HepG2 (cell line): ENCODE measurements at places on chromosomes 3 and 15.
A peak's percentile ranks its signal among the peaks of the same experiment; 100 is the strongest.

- no peak overlapping the region for H3K4me3 ChIP-seq
- H3K27ac ChIP-seq, result no peak overlapping the region
- peaks cover 7% of the 10 kb centered on the region; the same call in 1 of the 2 replicates for H3K4me1 ChIP-seq
- peaks cover 69% of the 10 kb centered on the region; the same call in 2 of the 3 replicates for H3K36me3 ChIP-seq
- no peaks in the 10 kb centered on the region for H3K27me3 ChIP-seq
Observed at GRCh38 chr15:40744815-40745152, 10.3 kb downstream of the RMDN3 start.

DNA sequence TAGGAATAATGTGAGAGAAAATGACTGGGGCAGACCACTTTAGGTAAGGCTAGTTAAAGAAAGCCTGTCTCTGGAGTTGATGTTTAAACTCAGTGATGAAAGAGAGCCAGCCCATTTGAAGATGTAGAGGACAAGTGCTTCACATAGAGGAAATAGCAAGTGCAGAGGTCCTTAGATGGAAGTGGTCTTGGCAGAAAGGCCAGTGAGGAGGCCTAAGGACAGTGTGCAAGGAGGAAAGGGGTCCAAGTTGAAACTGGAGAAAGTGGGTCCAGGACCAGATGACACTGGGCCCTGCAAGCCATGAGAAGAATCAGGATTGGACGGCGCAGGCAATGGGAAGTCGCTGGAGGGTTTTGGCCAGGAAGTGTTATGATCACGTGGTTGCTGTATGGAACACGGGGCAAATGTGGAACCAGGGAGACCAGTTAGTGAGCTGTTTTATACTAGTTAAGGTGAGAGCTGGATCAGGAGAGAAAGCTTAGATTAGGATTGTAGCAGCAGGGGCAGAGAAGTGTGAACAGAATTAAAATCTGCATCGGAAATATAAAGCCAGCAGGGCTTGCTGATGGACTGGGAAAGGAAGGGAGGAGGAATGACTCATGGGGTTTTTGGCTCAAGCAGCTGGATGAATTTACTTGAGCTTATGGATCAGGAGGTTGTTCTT lies 48.0 kb upstream of the SCAANT1 start:
- peaks cover 7% of the 10 kb centered on the region; the same call in 1 of the 2 replicates for H3K4me1 ChIP-seq
- DNase-seq, result no peak
- no peak overlapping the region for H3K27ac ChIP-seq
- no peak overlapping the region for H3K4me3 ChIP-seq
- no peaks in the 10 kb centered on the region for H3K27me3 ChIP-seq
- H3K36me3 ChIP-seq, result peaks cover 12% of the 10 kb centered on the region; the same call in 1 of the 3 replicates

- no peak for DNase-seq
- peaks cover 92% of the 10 kb centered on the region for H3K4me1 ChIP-seq
- no peak overlapping the region for H3K4me3 ChIP-seq
Observed at GRCh38 chr3:100073714-100074307, 40.5 kb downstream of the FILIP1L start.

GRCh38 chr15:51117270-51117669 lies 22.6 kb upstream of the TNFAIP8L3 start:
- no peak overlapping the region for H3K4me3 ChIP-seq
- no peak for DNase-seq
- no peak overlapping the region for H3K27ac ChIP-seq
- no peaks in the 10 kb centered on the region for H3K36me3 ChIP-seq
- H3K27me3 ChIP-seq, result no peaks in the 10 kb centered on the region

GRCh38 chr3:78580681-78581080 lies 1187.1 kb downstream of the ROBO1 start:
- no peak overlapping the region for H3K27ac ChIP-seq
- no peak for DNase-seq
- no peaks in the 10 kb centered on the region for H3K4me1 ChIP-seq
- H3K4me3 ChIP-seq, result no peak overlapping the region
- H3K36me3 ChIP-seq, result no peaks in the 10 kb centered on the region
- H3K27me3 ChIP-seq, result no peaks in the 10 kb centered on the region; the same call in 1 of the 2 replicates

- no peaks in the 10 kb centered on the region for H3K27me3 ChIP-seq
- no peak overlapping the region for H3K4me3 ChIP-seq
- no peak for DNase-seq
- H3K4me1 ChIP-seq, result peaks cover 18% of the 10 kb centered on the region
- no peaks in the 10 kb centered on the region for H3K36me3 ChIP-seq
Observed at GRCh38 chr15:84961114-84961452, 20.6 kb upstream of the PDE8A start.

GRCh38 chr3:129673012-129673411 lies 66.5 kb upstream of the PLXND1 start:
- no peak for DNase-seq
- no peak overlapping the region for H3K4me3 ChIP-seq
- H3K4me1 ChIP-seq, result peaks cover 41% of the 10 kb centered on the region

DNA sequence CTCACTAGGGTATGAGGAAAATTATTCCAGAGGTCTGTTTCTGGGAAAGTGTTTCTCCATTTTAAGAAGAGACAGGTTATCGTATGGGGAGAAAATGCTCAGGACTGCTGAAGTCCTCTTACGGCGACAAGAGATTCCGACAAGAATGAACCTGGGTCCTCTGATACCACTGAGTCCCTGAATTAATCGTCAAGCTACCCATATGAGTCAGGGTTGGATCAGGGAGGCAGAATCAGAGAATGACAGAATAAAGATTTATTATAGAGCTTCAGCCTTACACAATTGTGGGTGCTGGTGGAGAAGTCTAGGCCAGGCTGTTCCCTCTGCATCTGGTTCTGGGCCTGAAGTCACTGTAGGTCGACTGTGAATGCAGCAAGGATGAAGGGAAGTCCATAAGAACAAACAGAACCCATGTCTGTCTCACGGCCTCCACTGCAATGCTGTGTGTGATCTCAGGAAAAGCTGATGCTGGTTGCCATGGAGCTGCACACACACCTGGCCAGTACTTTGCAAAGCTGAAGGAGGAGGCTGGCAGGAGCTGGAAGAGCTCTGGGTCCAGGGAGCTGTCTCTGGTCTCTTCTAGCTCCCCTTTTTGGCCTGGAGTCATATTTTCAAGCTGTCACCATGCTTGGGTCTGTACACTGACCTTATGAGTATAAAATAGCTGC lies 83.9 kb downstream of the HHLA2 start:
- H3K4me1 ChIP-seq, result no peaks in the 10 kb centered on the region
- H3K27me3 ChIP-seq, result no peaks in the 10 kb centered on the region
- no peak overlapping the region for H3K27ac ChIP-seq
- no peaks in the 10 kb centered on the region for H3K36me3 ChIP-seq
- DNase-seq, result no peak
- no peak overlapping the region for H3K4me3 ChIP-seq

- H3K4me1 ChIP-seq, result peaks cover 46% of the 10 kb centered on the region
- no peaks in the 10 kb centered on the region for H3K36me3 ChIP-seq
- H3K27me3 ChIP-seq, result no peaks in the 10 kb centered on the region
- peak; percentile 56 for DNase-seq
- no peak overlapping the region for H3K27ac ChIP-seq
Observed at GRCh38 chr15:50162969-50163718, 18.9 kb upstream of the SLC27A2 start.

GRCh38 chr15:29364426-29365078 lies 94.9 kb upstream of the NSMCE3 start:
- H3K4me1 ChIP-seq, result no peaks in the 10 kb centered on the region
- peak; percentile 4 for DNase-seq
- no peak overlapping the region for H3K4me3 ChIP-seq
- H3K27ac ChIP-seq, result no peak overlapping the region
- no peaks in the 10 kb centered on the region for H3K27me3 ChIP-seq

DNA sequence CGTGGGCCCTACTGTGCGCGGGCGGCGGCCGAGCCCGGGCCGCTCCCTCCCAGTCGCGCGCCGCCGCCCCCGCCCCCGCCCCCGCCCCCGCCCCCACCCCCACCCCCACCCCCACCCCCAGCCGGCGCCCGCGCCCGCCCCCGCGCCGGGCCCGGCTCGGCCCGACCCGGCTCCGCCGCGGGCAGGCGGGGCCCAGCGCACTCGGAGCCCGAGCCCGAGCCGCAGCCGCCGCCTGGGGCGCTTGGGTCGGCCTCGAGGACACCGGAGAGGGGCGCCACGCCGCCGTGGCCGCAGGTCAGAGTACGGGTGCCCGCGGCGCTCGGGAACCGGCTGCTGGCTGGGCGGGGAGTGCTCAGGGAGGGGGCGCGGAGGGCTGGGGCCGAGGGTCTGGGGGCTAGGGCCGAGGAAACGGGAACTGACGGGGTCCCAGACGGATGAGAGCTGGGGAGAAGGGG lies 1.1 kb upstream of the PPARG start:
- H3K27ac ChIP-seq, result peak overlapping the region; percentile 80
- no peak for DNase-seq
- H3K4me1 ChIP-seq, result peaks cover 29% of the 10 kb centered on the region
- H3K36me3 ChIP-seq, result no peaks in the 10 kb centered on the region
- H3K27me3 ChIP-seq, result no peaks in the 10 kb centered on the region; the same call in 2 of the 3 replicates
- H3K4me3 ChIP-seq, result peak overlapping the region; percentile 90

GRCh38 chr3:22319446-22319845 lies 568.4 kb upstream of the ZNF385D start:
- no peaks in the 10 kb centered on the region for H3K4me1 ChIP-seq
- H3K36me3 ChIP-seq, result no peaks in the 10 kb centered on the region
- DNase-seq, result no peak
- H3K27ac ChIP-seq, result no peak overlapping the region
- no peaks in the 10 kb centered on the region for H3K27me3 ChIP-seq
- H3K4me3 ChIP-seq, result no peak overlapping the region

GRCh38 chr3:101850246-101851051 lies 1.1 kb downstream of the NFKBIZ start:
- H3K27ac ChIP-seq, result peak overlapping the region; percentile 98
- H3K27me3 ChIP-seq, result no peaks in the 10 kb centered on the region
- peaks cover 20% of the 10 kb centered on the region for H3K36me3 ChIP-seq
- H3K4me1 ChIP-seq, result peaks cover 67% of the 10 kb centered on the region
